Substantia nigra (tissue), 51 donors: ENCODE measurements at places on chromosomes 11 and 22.

GRCh38 chr11:9177438-9178091, 86.2 kb upstream of the SCUBE2 start:
- DNase-seq, result peak; percentile 5

- peak; percentile 83 for DNase-seq
Observed at GRCh38 chr11:82733444-82734119, at the start of gene FAM181B. TSS of gene FAM181B (minus strand) at chr11:82733864. CDS start at chr11:82733729, 135 bp downstream.

- peak; percentile 72 for DNase-seq
Observed at GRCh38 chr11:45665206-45665932, at the start of gene CHST1. TSS of gene CHST1 (minus strand) at chr11:45665622. CDS start at chr11:45650923, 14,699 bp downstream.

- DNase-seq, result no peak
Observed at GRCh38 chr11:122077459-122077858, 38.6 kb downstream of the BLID start.

- DNase-seq, result no peak
Observed at GRCh38 chr22:48794906-48795305, 1032.8 kb downstream of the BRD1 start.

- no peak for DNase-seq
Observed at GRCh38 chr11:131662993-131663392, 292.6 kb downstream of the NTM start.

DNA sequence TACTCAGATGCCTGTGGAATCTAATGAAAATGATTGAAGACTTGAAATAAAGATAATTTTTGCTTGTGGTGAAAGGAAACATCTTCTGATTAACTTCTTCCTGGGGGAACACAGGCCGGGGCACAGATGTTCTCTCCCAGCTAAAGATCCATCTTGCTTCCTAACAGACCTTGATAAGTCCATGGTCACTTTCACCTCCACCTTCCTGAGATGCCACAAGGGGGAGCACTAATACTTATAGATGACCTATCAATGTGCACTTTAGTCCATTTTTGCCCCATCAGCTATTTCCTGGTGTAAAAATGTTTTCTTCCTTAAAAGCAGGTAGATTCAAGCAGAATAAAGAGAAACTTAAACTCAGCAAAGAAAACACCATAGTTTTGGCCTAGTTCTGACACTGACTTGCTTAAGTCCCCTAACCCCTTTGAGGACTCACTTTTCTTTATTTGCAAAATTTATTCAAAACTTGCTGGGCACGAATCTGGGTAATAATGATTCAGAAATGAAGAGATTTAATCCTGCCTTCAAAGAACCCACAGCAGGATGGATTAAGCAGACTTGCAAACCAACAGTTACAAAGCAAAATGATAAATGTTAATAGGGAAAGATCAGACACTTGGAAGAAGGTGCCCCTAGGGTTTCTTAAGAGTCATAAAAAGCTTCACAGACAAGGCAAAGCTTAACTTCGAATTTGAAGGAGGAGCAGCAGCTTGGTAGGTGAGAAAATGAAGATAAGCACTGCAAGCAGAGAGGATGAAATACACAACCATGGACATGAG, 158.7 kb downstream of the RAB38 start:
- no peak for DNase-seq

- DNase-seq, result no peak
Observed at GRCh38 chr22:49765091-49765771, 62.4 kb downstream of the BRD1 start.

- DNase-seq, result no peak
Observed at GRCh38 chr11:110345743-110346142, 49.3 kb upstream of the RDX start.

DNA sequence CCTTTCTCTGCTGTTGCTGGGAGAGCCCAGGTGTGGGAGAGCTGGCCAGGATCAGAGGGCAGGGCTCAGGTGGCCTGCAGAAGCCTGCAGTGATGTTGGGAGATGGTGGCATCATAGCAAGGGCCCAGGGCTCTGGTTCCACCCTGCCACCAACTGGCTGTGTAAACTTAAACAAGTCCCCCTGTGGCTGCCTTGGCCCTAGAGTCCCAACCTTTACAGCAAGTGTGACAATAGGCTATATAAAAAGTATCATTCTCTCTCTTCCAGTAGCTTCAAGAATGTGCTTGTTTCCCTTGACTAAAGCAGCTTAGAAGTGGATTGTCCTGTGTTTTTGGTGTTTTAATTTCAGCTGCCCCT, 201.8 kb upstream of the E2F8 start:
- no peak for DNase-seq

DNA sequence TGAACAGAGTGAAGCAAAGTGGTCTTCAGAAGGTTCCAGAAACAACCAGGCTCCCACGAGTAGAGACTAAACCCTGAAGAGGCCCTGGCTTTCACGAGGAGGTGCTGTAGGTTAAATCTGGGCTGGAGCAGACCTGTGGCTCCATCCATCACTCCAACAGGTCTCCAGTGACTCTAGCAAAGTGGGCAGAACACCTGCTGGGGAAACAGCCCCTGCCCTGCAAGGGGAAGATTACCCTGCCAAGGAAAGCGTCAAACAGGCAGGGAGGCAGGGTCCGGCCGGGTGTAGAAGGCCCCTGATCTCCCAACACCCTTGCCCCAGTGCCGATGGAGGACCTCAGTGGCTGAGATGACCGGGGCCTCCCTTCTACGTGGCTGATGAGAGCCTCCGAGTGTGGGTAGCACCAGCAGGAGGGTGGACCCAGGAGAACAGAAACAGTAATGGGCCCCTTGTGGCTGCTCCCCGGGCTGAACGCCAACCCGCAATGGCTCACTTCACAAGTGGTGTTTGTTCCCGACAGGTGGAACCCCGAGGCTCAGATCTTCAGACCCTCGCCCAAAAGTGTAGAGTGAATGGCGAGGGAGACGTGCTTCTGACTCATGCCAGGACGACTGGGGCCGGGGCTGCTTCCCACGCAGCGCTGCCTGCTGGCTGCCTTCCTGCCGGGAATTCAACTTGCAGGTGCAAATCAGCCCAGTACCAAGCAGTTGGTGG, 112.0 kb downstream of the SHANK2 start:
- DNase-seq, result peak; percentile 17

DNA sequence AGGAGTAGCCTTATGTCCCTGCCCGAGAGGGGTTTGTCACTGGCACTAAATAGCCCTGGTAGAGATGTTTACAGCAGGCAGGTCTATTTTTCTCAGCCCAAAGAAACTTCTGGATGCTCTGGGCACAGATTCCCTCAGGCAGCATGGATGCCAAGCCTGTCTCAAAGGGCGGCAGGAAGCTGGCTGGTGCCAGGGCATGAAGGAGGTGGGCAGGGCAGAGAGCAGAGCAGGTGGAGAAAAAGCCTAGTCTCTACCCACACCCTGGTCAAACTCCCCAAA, 4.1 kb upstream of the GAS2L1 start:
- no peak for DNase-seq

- no peak for DNase-seq
Observed at GRCh38 chr11:12793506-12793905, 119.3 kb downstream of the TEAD1 start.

GRCh38 chr22:38984224-38984623, 2.1 kb downstream of the APOBEC3B start:
- DNase-seq, result no peak

DNA sequence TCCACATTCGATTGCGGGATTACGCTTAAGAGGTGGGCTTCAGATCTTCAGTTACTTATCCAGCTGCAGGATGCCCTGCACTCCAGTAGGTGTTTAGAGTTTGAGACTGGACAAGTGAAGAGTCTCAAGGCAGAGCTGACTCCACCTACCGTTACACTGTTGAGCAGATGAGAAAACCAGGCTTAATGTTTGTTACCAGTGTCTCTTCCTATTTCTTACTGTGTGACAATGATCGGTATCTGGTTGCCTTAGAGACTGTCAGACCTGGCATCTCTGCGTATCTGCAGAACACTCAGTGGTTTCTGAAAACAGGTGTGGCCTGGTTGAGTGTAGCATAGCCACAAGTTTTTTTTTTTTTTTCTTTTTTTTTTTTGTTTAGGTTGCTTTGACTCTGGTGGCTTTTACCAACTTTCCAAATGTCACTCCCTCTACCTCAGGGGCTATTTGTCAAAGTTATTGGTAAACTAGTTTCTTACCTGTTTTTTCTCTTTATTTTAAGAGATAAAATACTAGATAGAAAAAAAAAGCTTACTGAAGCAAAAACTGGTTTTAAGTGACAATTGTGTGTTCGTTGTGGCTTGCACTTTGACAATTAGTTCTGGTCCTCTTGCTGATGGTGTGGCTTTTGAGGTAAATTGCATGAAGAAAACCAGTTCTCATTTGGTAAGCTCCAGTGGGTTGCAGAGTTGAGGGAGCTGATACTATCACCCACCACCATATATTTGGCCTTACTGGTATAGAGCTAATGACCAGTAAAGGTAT, 284.8 kb downstream of the ETS1 start:
- DNase-seq, result no peak

- no peak for DNase-seq
Observed at GRCh38 chr11:112339566-112339965, 78.9 kb upstream of the PLET1 start.

GRCh38 chr11:844693-845644, 2.3 kb downstream of the TSPAN4 start:
- DNase-seq, result no peak

DNA sequence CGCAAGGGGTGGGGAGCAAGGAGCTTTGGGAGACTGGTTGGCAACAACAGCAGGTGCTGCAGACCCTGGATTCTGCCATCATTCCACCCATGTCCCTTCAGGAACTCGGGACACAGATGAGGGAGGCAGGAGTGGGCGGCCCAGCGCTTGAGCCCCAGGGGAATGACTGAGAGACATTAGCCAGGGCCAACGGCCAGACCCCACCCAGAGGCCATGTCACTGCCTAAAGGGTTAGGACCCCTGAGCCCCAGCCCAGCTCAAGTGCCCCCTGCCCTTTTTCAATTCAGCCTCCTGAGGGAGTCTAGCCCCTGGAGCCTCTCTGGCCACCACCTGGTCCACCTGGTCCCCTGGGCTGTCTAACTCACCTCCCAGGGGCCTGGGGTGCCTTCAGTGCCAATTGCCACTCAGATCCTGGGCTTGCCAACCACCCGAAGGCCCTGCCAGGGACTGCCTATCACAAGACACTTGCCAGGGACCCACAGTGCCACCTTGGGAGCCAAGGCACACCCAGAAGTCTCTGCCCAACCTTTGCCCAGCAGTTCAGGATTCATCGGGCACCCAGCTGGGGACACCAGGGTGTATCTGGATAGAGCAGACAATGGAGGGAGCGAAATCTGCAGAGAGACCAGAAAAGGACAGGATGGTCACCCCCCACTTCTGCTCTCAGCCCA, 16.6 kb downstream of the MFNG start:
- DNase-seq, result no peak

DNA sequence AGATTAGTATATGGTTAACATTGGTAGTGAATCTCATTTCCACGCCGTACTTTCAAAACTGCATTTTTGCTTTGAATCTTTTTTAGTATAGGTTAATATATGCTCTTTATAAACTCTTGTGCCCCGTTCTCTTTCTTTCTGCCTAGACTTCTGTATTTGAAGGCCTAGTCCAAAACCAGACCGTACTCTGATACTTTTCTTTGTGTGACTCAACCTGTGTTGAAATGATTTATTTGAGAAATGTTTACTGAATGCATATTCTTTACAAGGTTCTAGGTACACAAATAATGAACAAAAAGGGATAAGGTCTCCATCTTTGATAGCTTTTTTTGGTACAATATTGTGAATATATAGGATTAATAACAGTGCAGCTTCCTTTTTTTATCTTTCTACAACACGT, 68.3 kb downstream of the HIPK3 start:
- DNase-seq, result no peak

GRCh38 chr22:32745251-32745995, 56.1 kb upstream of the TIMP3 start:
- DNase-seq, result no peak

- DNase-seq, result no peak
Observed at GRCh38 chr22:36628571-36629065, 74.9 kb downstream of the CACNG2 start.

GRCh38 chr11:18778468-18778867, 13.1 kb downstream of the PTPN5 start:
- no peak for DNase-seq

- peak; percentile 55 for DNase-seq
Observed at GRCh38 chr11:78417888-78418583, 416 bp upstream of the GAB2 start.

DNA sequence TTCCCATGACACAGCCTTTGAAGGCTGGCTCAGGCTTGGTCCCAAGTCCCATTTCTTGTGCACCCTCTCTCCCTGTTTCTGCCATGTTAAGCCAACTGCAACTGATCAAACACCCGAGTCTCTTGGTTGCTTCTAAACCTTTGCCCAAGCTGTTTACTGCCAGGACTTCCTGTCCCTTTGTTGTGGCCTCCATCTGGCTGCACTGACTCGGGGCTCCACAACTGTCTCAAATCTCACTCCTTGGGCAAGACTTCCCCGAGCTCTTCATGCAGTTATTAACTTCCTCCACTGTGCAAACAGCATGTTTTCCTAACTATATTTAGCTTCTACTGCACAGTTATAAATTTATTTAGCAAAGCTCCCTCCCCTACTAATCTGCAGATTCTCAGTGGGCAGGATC, 4.3 kb downstream of the VPREB1 start:
- DNase-seq, result no peak

DNA sequence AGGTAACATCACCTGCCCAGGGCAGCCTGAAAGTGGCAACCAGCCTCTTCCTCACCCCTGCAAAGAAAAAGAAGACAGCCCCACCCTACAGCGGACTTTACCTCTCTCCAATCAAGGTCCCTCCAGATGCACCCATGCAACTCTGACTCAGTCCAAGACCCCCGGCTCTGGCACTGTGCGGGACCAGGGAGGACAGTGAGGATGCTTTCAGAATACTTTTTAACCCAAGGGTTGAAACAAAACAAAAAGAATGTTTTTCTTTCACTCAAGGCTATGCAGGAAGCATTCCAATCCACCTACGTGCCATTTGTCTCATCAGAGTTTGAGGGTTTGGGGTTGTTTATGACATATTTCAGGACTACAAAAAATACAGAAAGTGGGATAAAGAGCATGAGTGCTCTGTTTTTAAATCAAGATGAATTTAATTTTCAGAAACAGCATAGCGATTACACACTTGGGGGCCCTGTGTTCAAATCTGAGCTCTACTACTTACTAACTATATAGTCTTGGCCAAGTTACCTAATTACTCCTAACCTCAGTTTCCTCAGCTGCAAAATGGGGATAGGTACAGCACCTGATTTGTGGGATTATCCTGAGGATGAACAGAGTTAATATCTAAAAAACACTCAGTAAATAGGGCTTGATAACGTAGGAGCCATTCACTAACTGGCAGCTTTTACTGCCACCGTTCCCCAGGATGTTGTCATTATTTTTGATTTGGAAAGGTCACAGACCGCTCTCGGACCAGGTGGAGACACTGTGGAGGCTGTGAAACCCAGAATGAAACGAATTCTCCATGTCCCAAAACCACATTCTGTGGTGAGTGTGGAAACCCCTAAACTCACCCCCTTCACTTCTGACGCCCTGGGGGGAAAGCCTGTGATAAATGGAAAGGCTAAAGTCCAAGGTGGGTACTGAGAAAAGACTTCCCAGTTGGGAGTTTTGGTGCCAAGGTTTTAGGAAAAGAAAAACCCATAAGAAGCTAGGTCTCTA, 5.6 kb downstream of the PLAAT3 start:
- no peak for DNase-seq
